ENCODE measurements at places on chromosomes 3 and 15.

- no peak for DNase-seq
Observed at GRCh38 chr3:167813169-167814123, 77.9 kb downstream of the SERPINI1 start.

DNA sequence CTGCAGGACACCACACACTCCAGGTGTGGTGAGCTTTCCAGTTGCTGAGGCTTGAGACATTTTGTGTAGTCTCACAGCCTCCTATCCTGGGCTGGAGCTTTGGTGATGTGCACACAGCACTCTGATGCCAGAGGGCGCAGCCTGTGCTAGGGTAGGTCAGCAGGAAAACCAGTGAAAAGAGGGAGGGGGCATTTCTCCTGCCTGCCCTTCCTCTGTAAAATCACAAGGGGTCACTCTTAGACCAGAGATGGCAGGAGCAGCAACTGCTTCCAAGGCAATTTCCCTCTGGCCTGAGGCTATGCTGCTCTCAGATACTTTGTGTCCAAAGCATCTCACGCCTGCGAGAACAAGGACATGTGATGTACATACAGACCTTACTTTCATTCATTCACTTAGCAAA, 16.5 kb upstream of the MUSTN1 start:
- no peak for DNase-seq

- DNase-seq = no peak
Observed at GRCh38 chr3:54970895-54971294, 43.0 kb upstream of the LRTM1 start.

GRCh38 chr3:56969851-56970250, 90.6 kb upstream of the SPATA12 start:
- DNase-seq = no peak

DNA sequence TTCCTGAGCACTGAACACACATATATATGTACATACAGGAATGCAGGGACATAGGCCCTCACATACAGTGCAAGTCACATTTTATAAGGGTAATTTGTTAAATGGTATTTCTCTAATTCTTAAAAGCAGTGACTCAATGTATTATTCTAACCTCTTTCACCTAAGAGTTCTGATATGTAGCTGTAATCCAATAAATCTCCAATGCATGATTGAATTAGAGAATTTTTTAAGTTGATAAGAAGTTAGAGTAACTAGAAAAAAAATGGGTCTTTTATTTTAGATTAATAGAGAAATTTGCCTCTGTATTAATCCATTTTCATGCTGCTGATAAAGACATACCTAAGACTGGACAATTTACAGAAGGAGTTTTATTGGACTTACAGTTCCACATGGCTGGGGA, 98.2 kb downstream of the RBMS3 start:
- no peak for DNase-seq

DNA sequence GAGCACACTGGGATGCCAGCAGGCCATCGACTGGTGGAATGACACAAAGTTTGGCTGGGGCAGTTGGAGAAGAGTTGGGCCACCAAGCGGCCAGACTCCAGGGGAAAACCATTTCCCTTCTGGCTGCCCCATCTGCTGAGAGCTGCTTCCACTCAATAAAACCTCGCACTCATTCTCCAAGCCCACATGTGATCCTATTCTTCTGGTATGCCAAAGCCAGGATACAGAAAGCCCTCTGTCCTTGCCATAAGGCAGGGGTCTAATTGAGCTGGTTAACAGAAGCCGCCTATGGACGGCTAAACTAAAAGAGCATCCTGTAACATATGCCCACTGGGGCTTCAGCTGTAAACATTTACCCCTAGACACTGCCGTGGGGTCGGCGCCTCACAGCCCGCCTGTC, 55.1 kb downstream of the NKIRAS1 start:
- DNase-seq = no peak

DNA sequence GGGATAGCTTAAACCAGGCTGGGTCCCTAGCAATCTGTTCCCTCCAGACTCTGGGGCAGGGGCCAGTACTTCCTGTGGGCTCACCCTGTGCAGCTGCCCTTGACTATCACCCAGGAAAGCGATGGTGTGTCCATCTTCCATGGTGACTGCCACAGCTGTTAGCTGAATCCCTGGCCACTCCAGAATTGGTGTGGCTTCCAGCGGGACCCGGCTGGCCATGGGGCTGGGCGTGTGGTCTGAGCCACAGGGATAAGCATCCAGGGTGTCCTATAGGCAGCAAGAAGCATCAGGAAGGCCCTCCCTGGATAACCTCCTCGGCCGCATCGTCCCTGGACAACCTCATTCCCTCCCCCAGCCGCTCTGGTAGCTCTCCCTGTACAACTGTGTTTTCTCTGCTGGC, 7.2 kb downstream of the PLXNB1 start:
- no peak for DNase-seq

DNA sequence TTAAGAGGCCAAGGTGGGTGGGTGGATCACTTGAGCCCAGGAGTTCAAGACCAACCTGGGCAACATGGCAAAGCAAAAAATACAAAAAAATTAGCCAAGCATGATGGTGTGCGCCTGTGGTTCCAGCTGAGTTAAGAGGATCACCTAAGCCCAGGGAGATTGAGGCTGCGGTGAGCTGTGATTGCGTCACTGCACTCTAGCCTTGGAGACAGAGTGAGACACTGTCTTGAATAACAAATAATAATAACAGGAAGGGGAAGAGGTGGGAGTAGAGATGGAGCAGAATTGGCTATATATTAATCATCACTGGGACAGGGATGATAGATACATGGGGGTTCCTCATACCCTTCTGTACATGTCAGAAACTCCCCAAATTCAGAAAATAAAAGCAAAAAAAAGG, 23.8 kb upstream of the NMB start:
- DNase-seq = peak; percentile 43

GRCh38 chr15:73397461-73397860, 28.7 kb upstream of the HCN4 start:
- DNase-seq = no peak

GRCh38 chr15:39411102-39411989, 169.5 kb upstream of the THBS1 start:
- no peak for DNase-seq

- no peak for DNase-seq
Observed at GRCh38 chr3:127990051-127990450, 62.2 kb upstream of the SEC61A1 start.

- no peak for DNase-seq
Observed at GRCh38 chr15:51318382-51319150, 19.8 kb downstream of the CYP19A1 start.

DNA sequence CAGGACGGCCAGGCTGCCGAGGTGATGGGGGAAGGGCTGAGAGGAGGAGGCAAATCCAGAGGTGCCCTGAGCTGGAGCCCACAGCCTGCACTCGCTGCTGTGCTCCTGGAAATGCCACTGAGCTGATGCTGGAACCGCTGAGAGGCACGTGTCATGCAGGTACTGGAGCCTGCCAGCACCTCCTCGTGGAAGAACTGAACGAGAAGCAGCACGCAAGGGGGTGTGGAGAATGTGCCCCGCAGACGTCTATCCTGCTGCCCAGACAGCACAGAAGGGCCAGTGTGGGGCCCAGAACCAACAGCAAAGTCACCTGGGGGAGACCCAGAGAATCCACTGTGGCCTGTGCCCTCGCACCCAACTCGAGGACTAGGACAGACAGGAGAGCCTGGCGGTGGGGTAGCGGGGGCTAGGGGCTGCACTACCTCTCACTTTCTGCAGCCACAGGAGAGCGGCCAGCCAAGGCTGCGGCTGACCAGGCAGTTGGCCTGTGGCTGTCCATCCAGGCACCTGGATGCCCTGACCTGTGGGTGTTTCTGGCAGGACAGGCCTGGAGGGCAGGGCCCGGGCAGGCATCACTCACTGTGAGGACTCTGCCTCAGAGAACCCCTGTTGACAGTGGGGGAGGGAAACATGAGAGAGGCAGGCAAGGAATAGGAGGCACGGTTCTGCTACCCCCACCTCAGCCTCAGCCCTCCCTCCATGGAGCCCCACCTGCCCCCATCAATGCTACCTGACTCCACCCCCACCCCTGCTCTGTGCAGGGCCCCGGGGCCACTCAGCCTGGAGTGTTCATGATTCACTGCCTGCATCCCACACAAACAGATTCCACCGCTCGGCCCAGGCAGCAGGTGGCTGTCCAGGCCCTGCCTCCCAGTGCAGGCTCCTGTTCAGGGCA, 213.1 kb downstream of the TBC1D2B start:
- DNase-seq = no peak

DNA sequence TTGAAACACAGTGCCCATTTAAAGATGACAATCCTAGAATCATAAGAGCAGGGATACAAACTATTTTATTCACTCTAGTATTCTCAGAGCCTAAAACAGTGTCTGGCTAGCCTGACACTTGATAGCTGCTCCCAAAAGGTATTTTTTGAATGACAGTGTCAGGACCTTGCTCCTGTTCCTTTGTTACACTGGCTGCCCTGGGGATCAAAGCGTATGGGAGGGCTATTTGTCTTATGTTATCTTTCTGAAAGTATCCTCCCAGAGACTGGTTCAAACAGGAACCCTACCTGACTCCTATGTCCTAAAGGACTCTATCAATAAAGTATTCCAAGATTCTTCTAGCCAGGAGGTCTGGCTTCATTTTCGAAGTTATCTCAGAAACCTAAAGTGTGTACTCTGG, 621.4 kb downstream of the FHIT start:
- no peak for DNase-seq

DNA sequence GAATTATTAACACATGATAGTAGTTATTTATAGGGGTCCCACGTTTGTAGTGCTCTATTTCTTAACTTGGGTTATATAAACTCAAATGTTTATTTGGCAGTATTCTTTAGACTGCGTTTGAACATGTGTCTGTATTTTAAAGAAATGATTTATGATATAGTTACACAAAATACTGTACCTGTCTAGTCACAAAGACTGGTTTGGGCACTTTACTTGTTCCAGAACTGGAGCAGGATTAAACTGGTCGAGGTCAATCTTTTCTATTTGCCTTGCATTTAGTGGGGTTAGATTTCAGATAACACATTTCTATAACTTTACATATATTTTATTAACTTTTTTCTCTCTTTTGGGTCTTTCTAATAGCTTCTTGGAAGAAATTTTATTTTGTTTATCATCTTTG, 39.5 kb downstream of the HACD3 start:
- no peak for DNase-seq
